T-helper 2 cell treated with Interferon-gamma antibody and Interleukin-4, amounts not matched to agents 5 μg/mL and 100 μg/mL, for 36 hours (primary cell): ENCODE measurements at places on chromosomes 13 and 19.
A peak's percentile ranks its signal among the peaks of the same experiment; 100 is the strongest.

DNA sequence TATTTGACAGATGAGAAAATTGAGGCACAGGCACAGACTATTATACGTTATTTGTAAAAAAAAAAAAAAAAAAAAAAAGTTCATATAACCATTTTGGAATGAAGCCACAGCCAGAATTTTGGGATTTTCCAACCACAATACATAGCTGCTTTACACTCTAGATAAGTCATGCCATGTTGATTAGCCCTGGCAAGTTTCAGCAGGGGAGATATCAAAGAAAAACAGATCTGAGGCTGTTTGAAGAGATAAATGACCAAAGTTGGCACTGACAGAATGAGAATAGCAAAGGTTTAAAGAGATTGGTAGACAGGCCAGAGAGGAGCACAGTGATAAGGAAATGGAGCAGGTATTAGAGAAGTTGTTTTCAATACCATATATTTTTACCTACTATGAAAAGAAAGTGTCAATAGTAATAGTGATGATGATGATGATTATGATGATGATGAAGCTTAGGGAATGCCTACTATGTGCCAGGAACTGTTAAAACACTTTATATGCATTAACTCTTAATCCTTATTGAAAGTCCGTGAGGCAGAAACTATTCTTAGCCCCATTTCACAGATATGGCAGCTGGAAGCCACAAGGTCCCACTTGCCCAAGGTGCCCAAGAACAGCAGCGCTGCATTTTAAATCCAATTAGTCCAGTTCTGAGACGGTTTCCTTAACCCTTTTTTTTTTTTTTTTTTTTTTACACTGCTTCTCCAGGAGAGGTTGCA lies 105.5 kb downstream of the MBNL2 start:
- no peak for DNase-seq

GRCh38 chr13:97328222-97328790 lies 105.7 kb upstream of the RAP2A start:
- no peak for DNase-seq

DNA sequence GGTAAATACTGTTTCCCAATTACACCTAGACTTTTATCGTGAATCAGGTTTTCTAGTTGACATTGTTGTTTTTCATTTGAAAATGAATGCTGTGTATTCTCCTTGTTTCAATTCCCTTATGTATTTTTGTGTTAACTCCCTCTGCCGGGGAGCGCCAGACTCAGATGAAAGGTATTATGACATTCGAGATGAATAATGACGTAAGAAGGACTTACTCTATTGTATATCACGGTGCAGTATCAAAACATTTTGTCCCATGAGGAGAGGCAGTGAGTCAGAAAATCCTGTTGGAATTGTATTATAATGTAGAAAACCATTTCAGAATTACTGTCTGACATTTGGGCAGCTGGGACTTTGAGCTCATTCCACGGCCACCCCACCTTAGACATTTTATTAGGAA lies 61.6 kb downstream of the LRCH1 start:
- no peak for DNase-seq

GRCh38 chr13:26604784-26605545 lies 47.5 kb downstream of the WASF3 start:
- no peak for DNase-seq

DNA sequence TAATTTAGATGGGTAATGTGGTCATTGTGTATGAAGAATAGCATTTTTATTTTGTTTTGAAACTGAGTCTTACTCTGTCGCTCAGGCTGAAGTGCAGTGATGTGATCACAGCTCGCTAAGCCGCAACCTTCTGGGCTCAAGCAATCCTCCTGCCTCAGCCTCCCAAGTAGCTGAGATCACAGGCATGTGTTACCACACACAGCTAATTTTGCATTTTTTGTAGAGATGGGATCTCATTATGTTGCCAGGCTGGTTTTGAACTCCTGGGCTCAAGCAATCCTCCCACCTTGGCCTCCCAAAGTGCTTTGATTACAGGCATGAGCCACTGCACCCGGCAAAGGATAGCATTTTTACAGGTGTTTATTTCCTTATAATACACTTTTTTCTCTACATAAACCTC lies 36.6 kb downstream of the SERTM1 start:
- DNase-seq = no peak

DNA sequence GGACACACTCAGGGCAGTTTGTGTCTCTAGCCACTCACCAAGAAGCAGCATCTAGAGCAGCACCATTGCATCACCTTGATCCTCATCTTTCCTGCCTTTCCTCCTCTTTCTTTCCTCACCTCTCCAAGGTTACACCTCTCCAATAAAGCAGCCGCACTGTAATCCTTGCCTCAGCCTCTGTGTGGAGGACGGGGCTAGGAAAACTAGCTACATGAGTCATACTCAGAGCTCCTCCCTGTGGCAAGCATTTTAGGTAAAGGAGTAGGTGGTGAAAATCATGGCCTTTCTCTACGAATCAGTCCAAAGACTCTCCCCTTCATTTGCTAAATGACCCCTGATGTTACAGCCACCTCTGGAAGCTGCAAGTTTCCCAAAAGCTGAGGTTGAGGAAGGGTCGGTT lies 108.9 kb downstream of the DNAJC15 start:
- no peak for DNase-seq

DNA sequence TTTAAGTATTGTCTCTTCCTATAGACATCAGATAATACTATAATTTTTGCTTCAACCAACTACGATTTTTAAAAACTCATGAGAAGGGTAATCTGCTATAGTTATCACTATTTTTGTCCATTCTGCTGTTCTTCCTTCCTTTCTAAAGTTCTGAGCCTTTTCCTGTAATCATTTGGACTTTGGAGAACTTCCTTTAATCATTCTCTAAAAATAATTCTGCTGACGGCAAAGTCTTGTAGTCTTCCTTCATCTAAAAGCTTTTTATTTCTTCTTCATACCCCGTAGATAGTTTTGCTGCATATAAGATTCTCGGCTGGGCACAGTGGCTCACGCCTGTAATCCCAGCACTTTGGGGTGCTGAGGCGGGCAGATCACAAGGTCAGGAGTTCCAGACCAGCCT lies 5.1 kb upstream of the FCGBP start:
- no peak for DNase-seq

GRCh38 chr19:56253737-56254136 lies 18.8 kb upstream of the EDDM13 start:
- no peak for DNase-seq

GRCh38 chr13:48320891-48321510 lies 17.4 kb downstream of the RB1 start:
- no peak for DNase-seq

DNA sequence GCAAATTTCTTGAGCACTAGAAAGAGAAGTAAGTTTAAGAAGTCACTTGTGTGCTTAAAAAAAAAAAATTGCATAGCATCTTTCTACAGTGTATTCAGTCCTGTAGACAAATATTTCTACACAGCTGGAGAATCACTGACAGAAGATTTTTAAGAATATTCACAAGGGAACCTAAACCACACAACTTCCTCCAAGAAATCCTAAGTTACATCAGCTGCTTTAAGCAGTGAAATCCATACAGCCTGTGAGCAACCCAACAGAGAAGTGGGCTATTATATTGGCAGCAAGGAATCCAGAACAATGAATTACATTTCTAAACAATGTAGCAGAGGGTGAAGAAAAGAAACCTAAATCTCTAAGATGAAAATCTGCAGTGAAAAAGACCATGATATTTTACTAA lies 1.5 kb downstream of the DOCK9 start:
- DNase-seq = no peak

- DNase-seq = no peak
Measured at GRCh38 chr13:100460791-100461190, 127.8 kb downstream of the GGACT start.

DNA sequence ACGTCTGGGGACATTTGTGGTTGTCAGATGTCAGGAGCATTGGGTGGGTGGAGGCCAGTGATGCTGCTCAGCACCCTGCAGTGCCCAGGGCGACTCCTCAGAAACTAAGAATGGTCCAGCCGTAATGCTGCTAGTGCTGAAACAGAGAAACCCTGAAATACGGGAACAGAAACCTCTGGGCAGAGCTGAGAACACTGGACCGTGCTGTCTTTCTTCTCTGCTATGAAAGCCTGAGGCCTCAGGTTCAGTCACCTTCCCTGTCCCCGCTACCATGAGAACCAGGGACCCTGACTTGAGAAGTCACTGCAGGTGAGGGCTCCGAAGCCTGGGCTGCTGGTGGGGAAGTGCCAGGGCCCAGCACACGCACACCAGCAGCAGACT lies 13.4 kb downstream of the CAPS start:
- DNase-seq = no peak

DNA sequence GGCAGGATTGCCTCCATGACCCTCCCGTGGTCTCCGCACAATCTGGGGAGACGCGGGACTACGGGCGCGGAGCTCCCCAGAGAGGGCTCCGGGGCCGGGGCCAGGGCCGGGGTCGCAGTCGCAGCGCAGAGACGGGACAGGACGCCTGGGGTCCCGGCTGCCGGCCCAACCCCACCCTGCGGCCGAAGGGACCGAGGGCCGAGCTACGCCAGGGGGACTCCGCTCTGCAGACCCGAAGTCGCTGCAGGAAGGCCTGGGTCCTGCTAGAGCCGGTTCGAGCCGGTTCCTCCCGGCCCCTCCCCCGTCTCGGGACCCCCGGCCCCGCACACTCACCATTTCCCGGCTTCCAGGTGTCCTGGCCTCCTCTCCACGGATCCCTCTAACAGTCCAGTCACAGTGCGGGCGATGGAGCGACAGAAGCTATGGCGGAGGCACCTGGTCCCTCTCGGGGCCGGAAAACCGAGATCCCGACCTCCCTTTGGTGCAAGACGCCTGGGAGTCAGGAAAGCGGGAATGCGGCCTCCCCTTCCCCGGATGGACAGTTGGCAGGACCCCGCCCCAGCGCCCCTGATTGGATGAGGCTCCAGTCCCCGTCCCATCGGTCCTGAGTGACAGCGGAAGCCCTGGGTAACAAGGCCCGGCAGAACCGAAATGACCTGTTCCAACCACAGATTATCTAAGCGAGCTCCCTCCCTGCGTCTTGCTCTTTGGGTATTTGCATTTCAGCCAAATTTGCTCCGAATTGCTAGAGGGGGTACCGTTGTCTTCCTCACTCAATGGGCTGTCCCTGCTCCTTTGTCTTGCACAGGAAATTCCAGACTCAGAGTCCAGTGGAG lies at the start of gene ZNF625:
Gene ZNF625, minus strand, starts transcription at position 512 of the 836 bp plus-strand sequence. Its CDS starts 176 bp downstream, at position 336.
- peak; percentile 57 for DNase-seq

GRCh38 chr13:47521890-47522487 lies 479.1 kb downstream of the SUCLA2 start:
- no peak for DNase-seq

GRCh38 chr19:13996928-13997630 lies 9.0 kb downstream of the RFX1 start:
- DNase-seq = no peak

DNA sequence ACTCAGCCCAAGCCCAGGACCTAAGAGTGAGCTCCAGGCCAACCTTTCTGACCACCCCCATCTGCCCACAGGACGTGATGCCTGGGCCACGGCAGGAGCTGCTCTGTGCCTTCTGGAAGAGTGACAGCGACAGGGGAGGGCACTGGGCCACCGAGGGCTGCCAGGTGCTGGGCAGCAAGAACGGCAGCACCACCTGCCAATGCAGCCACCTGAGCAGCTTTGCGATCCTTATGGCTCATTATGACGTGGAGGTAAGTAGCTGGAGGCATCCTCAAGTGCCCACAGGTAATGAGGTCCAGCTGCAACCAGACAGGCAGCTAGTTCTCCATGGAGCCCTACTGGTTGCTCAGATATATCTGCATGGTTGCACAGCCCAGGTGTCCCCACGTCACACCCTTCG lies 14.8 kb downstream of the DDX39A start:
- no peak for DNase-seq

DNA sequence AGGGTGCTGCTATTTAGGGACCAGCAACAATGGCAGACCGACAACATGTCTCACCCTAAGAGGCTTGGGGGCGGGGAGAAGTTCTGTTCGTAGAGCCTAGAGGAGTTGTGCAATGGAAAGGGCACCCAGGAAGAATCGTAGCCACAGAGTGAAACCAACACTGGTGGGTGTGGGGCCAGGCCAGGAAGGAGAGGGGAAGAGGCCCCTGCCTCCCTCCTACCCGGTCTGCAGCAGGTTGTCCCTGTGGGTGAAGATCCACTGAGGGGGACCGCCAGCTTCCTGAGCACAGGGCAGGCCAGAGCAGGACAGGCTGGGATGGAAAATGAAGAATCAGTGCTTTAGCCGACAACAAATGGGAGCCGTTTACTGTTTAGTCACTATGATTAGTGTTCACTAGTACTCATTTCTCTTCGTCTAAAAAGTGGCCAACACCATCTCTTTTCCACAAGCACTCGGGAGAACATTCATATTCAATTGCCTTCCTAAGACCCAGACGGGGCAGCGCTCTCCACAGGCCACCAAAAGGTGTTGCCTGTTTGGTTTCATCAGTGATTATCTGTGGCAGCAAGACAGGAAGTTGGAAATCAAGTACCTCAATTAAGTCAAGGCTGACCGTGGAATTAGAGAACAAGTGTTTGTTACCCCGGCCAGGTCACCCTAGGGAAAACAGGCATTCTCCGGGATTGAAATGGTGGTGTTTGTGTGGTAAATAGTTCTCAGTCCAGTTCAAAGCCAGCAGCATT lies 1.1 kb upstream of the ATP11A start:
- peak; percentile 74 for DNase-seq

DNA sequence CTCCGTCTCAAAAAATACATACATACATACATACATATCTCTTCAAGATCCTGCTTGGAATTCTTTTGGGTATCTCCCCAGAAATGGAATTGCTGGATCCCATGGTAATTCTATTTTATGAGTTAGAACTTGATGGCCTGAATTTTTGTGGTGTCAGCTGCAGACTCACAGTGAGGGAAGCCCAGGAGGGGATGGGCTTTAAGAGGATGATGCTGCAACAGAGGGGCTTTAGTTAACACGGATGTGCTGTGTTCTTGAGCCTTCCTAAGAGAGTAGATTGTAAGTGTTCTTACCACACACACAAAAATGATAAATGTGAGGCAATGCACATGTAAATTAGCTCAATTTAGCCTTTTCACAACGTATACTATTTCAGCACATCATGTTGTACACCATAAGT lies 31.8 kb downstream of the CACNG6 start:
- DNase-seq = no peak
